ENCODE measurements at places on chromosomes 7 and 10.

- no peak for DNase-seq
Measured at GRCh38 chr7:29937132-29937531, 52.5 kb downstream of the SCRN1 start.

DNA sequence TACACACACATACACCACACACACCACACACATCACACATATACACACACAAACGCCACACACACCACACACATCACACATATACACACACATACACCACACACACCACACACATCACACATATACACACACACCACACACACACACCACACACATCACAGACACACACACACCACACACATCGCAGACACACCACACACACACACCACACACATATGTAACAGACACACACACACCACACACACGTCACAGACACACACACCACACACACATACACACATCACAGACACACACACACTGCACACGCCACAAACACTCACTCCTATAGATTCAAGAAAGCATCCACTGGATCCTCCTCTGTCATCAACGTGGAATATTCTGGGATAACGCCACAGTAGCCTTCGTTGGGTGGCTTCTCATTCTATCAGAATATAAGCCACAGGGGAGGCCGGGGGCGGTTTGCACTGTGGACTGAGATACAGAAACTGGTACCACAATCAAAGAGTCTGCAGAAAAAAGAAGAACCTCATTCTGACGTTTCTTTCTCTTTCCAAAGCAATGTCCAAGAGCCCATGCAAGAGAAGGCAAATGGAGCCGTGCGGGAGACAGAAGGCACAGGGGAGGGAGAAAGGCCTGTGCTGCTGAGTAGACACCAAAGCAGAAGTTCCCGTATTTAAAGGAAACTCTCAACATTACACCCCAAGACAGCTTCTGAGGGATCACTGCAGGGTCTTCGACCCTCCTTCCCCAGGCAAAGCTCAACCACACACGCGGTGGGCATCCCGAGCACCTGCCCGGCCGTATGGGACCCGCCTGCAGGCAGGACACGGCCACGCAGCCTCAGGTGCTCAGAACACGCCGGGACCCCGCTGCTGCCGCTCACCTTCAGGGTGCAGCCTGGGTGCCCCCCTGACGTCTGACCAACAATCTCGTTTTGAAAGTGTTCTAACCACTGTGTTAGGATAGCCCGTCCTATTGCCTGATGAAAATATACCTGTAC lies 321.2 kb downstream of the DNAJB6 start:
- DNase-seq: no peak

- no peak for DNase-seq
Measured at GRCh38 chr10:120776442-120776841, 74.7 kb upstream of the WDR11 start.

DNA sequence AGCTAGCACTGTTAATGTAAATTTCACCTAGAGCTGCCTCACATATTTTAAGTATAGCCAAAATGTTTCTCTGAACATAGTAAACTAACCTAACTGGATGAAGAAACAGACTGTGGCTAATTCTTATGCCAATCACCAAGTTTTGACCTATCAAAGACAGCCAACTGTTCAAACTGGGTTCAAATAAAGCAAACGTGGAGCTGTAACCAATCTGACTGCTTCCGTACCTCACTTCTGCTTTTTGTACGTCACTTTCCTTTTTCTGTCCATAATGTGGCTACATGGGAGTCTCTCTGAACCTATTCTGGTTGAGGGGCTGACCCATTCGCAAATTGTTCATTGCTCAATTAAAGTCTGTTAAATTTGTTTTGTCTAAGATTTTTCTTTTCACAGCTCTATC lies 66.3 kb upstream of the ETV1 start:
- no peak for DNase-seq

DNA sequence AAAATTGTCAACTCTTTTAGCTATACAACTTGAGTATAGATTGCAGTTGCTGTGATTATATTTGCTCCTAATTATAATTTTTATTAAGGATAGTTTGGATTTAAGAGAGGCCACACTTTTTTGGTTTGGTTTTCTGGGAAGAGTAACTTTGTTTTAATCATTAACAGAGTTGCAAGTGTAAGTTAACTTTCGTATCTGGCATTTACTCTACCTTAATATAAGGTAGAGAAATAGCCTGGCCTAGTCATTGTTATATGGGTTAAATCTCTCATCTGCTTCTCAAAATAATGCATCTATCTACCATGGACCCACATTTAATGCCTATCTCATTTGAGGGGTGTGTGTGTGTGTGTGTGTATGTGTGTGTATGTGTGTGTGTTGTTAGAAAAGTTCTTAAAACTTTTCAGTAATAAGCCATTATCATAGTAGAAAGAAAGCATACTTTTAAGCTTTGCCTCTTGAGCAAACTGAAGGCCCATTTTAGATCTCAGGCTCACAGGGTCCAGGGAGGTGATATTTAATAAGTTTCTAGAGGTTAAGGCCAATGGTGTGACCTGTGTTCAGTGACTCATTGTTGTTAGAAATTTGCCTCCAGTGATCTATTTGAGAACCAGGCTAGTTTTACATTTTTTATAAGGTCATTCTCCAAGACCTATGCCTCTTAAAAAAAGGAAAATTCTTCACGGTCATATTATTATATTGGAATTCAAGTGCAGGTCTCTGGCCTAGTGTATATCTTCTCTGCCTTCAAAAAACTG lies 10.9 kb upstream of the TEX47 start:
- no peak for DNase-seq

All from cerebellar cortex (tissue), 1 donor.